ENCODE measurements at places on chromosomes 1 and 21.
A peak's percentile ranks its signal among the peaks of the same experiment; 100 is the strongest.

DNA sequence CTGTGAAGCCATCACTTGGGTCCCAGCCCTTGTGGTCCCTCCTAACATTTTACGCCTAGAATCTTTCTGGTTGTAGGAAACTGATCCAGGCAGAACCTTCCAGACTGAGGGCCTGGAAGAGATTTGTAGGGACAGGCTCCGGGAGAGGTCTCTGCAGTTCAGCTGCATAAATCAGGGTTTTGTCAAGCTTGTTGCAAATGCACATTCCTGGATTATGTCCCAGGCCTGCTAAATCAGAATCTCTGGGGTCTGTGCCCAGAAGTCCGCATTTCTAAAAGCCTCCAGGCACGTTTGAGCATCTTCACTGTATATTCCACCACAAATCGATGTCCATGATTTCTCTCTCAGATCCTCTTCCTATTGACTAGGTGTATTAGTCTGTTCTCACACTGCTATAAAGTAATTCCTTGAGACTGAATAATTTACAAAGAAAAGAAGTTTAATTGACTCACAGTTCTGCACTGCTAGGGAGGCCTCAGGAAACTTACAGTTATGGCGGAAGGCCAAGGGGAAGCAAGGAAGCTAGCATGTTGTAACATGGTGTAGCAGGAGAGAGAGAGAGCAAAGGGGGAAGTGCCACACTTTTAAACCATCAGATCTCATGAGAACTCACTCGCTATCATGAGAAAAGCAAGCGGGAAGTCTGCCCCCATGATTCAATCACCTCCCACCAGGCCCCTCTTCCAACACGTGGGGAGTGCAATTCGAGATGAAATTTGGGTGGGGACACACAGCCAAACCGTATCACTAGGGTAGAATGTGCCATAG, 1.2 kb upstream of the FHAD1 start:
- DNase-seq, result no peak

- DNase-seq, result no peak
Measured at GRCh38 chr21:41967708-41968107, 13.9 kb upstream of the C2CD2 start.

GRCh38 chr1:152533327-152533938, 19.2 kb downstream of the CRCT1 start:
- DNase-seq, result peak; percentile 25

DNA sequence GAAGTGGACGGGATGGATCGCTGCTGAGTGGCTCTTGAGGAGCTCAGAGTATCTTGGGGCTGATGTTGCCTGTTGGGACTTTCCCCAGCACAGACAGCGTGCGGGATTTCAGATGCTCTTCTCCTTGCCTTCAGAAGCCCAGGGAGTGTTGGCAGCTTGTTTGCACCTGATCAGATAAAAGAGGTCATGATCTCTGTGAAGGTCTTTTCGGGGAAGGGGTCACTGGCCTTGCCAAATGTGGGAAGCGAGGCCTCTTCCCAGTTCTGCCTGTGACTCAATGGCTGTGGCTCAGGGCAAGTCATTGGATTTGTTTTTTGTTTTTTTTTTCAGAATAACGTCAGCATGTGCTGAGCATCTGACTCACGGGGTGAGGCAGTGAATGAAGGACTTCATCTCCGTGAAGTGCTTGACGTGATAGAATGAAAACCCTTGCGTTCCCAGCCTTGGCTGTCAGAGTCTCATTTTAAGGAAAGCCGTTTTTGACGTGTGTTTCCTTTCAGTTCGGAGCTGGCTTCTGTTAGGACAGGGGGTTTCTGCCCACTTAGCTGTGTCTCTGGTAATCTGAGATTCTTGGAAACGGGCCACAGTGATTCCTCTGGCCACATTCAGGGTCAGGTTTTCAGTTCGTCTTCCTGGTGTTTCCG, 46.7 kb downstream of the GALNT2 start:
- DNase-seq, result no peak

DNA sequence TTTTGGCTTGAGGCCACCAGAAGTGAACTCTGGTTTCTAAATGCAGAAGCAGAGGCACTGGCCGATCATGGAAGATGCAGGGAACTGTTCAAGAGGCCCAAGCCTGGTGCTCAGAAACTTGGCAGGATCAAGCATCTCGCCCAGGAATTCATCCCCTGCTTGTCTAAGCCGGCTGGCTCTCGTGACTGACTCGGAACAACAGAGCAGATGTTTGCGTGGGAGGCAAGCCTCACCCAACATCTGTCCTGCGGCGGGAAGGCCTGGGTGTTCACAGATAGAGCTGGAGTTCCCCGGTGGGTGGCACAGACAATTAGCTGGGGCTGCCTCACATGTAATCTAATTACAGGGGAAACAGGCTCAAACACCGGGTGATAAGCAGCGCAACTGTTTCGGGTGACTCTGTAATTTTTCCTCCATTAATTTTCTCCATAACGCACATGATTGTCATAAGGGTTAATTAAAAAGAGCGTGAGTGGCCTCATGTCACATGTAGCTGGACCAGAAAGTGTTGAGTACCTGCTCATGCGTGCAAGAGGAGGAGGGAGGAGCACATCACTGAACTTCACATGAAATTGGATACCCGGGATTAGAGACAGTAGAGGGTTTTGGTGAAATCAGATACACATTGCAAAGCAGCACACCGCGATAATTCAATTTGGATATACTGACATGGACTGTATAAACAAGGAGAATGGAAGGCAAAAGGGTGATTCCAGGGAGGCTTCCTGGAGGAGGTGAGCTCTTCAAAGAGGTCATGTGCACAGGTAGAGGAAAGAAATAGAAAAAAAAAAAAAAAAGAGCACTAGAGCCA, 180.0 kb downstream of the ETS2 start:
- DNase-seq, result peak; percentile 34

DNA sequence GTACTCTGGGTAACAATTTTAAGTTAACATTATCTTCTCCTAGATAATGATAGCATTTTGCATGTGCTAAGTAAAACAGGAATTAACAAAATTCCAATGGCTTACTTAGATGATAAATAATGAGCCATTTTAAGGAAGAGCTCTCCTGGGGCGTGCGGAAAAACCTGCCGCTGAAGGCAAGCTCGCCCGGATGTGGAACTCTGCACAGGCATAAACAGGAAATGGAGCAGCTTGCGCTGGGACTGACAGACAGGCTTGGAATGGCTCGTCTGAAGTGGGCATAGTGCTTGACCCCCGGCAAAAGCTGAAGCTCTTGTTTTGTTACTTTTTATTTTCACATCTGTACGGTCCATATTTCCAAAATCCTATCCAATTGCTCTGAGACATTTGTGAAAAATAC, 169.2 kb downstream of the ZNF281 start:
- DNase-seq, result no peak

DNA sequence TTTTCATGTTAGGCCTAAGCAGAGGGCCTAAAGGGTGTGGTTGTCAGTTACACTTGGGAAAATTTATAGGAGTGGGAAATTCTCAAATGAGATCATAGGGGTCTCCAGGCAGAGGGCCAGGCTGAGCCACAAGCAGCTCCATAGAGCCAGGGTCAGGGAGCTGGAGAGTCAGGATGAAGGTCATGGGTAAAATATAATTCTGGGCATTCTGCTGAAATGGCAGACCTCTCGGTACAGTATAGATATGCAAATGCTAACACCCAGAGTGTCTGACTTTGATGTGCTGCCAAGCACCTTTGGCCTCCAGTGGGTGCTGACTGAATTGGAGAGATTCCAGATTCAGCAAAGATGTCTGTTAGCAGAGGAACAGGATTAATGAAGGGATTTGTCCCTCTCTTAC, 40.1 kb downstream of the DNM3 start:
- no peak for DNase-seq

DNA sequence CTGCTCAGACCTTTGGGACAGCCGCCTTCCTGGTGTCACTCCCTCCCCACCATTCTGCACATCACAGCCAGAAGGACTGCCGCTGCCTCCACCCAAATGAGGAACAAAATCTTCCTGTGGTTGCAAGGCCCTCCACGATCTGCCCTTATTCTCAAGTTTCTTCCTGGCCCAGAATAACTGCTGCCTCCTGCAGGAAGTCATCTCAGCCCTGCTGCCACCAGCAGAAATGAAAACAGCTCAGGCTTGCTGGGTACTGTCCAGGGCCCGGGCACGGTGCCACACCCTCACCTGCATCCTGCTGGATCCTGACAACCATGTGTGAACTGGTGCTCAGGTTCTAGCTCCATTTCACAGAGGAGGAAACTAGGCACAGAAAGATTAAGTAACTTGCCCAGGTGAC, 2.8 kb downstream of the CLDN19 start:
- DNase-seq, result no peak

GRCh38 chr21:43304206-43304605, 122.7 kb downstream of the SIK1 start:
- DNase-seq, result no peak

- DNase-seq, result no peak
Measured at GRCh38 chr1:41020109-41020576, 1.4 kb downstream of the SLFNL1 start.

DNA sequence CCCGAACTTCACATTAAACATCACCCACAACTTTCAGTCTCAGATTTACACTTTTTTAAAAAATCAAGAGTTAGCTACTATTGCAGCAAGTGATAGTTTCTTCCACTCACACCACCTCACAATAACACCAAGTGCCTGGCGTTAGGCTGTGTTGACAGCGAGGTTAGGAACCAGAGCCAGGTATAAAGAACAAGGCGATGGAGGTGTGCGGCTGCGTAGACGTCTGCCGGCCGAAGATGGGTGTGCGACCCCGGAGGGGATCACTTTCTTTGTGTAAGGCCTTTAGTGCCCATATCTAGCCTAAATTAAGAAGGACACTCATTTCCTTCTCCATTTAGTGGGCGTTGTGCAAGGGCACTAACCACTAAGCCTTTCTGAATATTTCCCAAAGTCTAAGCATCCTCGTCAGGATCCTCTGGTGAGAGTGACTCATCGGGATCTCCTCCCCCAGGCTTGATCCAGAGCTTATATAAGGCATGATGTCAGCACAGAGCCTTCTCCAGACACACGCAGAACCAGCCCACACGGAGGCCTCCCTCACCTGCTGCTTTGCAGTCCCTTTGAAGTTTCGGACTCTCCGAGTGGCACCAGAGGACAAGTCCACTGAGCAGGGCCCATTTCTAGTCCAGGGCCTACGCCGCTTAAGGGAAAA, 11.8 kb downstream of the NHLH2 start:
- DNase-seq, result no peak

DNA sequence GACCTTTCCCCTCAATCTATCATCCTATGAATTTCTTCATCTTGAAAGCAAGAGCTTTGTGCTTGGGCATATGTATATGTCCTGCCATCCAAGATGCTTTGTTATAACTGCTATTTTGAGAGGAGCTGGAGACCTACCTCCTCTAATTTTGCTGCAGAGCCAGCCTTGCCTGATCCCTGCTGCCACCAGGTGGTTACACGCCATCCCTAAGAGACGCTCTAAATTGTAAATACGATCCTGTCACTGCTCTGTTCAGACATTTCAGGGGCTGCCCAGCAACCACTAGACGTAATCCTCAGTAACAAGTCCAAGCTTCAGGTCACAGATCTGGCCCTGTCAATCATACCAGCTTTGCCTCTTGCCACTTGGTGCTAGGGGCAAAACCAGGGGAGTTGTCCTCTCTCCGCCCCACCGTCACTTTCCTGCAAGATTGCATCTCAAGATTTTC, 32.9 kb downstream of the GPA33 start:
- DNase-seq, result no peak

GRCh38 chr1:157025385-157025784, 20.2 kb downstream of the ARHGEF11 start:
- no peak for DNase-seq

- DNase-seq, result no peak
Measured at GRCh38 chr1:221563476-221563921, 178.4 kb downstream of the DUSP10 start.

DNA sequence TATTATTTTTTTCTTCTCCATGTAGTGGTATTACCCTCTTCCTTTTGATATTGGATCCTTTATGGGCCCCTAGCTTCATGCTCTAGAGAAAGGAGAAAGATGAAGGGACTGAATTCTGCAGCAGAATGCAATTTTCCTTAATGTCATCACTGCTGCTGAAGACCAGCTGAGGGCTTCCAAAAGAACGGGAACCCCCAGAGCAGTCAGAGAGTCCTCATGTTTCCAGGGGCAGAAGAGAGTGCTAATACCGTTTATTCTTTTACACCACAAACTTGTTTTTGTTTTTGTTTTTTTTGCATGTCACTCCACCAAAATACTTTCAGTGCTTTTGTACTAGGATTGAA, 21.1 kb upstream of the TBX15 start:
- DNase-seq, result no peak

DNA sequence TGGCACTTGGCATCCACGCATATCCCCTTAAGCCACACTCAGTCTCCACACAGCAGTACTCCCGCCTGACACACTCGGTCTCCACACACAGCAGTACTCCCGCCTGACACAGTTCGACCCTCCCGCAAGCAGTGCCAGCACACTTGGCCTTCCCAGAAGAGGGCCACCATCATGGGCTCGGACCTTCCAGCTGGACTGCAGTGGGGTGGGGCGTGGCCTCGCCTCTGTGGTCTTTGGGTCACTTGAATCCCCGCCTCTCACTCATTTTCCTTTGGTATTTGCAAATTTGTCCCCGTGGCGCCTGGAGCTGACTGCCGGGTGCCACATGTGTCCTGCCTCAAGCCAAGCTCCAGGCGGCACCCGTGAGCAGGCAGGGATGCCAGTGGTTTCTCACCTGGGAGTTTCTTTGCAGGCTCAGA, 63.7 kb downstream of the FAAP20 start:
- no peak for DNase-seq

DNA sequence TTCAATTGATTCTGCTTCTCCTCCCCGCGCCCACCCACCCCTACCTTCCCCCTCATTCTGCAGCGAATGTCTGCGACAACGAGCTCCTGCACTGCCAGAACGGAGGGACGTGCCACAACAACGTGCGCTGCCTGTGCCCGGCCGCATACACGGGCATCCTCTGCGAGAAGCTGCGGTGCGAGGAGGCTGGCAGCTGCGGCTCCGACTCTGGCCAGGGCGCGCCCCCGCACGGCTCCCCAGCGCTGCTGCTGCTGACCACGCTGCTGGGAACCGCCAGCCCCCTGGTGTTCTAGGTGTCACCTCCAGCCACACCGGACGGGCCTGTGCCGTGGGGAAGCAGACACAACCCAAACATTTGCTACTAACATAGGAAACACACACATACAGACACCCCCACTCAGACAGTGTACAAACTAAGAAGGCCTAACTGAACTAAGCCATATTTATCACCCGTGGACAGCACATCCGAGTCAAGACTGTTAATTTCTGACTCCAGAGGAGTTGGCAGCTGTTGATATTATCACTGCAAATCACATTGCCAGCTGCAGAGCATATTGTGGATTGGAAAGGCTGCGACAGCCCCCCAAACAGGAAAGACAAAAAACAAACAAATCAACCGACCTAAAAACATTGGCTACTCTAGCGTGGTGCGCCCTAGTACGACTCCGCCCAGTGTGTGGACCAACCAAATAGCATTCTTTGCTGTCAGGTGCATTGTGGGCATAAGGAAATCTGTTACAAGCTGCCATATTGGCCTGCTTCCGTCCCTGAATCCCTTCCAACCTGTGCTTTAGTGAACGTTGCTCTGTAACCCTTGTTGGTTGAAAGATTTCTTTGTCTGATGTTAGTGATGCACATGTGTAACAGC, 339.9 kb downstream of the NTNG1 start:
- no peak for DNase-seq
